GM12878 (cell line): ENCODE measurements at places on chromosomes 4 and X. TPM values are rescaled to one million over a fixed set of nuclear protein-coding genes. Genes with fewer than 3 reads are reported as not detected.

GRCh38 chr4:130468340-130468739 is 1372.4 kb downstream of the C4orf33 start:
- DNase-seq = no peak

- no peak for DNase-seq
Measured at GRCh38 chrX:73812256-73812655, 249.3 kb downstream of the CHIC1 start.

GRCh38 chr4:33512397-33512796 is 2731.9 kb downstream of the ARAP2 start:
- peak; percentile 19 for DNase-seq

- DNase-seq = no peak
Measured at GRCh38 chr4:15898902-15899301, 39.6 kb downstream of the FGFBP1 start.

- no peak for DNase-seq
Measured at GRCh38 chr4:85491527-85491926, 16.6 kb downstream of the ARHGAP24 start.

GRCh38 chr4:19382993-19383756 is 868.5 kb upstream of the SLIT2 start:
- no peak for DNase-seq

DNA sequence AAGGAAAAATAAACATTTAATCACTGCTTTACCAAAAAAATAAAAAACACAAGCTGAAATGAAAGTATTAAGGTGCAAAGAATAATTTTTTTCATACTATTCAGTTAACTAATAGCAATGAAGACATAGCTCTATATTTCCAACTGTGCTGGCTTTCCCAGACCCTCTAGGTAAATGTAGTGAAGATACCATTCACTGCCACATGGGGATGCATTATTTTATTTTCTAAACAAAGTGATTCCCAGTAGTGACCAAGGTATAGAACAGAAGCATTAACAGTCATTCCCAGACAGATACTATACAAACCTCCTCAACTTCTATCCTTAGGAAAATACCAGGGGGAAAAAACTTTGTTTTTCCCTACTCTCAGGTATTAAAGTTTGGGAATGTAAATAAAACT is 39.4 kb downstream of the ANTXR2 start:
- DNase-seq = no peak

DNA sequence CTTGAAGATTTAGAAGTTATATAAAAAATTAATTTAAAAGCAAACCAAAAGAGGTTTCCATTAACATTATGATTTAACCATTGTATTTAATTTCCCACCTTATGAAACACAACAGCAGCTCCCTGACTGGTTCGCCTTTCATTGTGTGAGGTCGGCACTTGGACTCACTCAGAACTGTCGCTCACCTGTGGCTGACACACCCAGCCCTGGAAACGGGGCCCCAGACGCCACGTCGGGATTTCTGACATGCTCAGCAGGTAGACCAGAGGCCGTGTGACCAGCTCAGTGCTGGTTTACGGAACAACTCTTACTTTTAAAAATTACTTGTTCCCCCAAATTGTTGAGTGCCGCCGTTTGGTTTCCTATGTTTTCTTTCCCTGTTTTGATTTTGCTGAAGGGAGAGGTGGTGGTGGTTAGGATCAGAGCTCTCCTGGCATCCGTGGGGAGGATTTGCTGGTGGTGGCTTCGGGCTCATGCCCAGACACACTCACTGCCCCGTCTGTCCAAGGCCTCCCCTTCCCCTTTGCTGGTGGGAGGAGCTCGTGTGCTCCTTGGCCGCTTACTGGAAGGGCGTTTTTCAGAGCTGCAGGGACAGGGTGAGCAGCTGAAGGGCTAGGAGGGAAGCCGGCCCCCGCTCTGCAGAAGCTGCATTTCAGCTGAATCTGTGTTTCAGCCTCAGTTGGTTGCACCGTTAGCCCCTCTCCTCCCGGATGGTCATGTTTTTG is 59.2 kb downstream of the CPLX1 start:
- no peak for DNase-seq

The SH3D19 gene
- total RNA-seq = 0.24 and 0.33 TPM in 2 replicates

The NXF2B gene
- not detected in 2 replicates for total RNA-seq

The PNCK gene
- total RNA-seq = 0.21 TPM in 1 of 2 replicates, not detected in the other
